NCI-H1436 (cell line): ENCODE measurements at places on chromosomes 5 and 9.

GRCh38 chr5:113965225-113965624, 396.6 kb upstream of the KCNN2 start:
- no peak for DNase-seq

- DNase-seq, result peak; percentile 3
Observed at GRCh38 chr9:84339503-84339902, 1.1 kb downstream of the SLC28A3 start.

DNA sequence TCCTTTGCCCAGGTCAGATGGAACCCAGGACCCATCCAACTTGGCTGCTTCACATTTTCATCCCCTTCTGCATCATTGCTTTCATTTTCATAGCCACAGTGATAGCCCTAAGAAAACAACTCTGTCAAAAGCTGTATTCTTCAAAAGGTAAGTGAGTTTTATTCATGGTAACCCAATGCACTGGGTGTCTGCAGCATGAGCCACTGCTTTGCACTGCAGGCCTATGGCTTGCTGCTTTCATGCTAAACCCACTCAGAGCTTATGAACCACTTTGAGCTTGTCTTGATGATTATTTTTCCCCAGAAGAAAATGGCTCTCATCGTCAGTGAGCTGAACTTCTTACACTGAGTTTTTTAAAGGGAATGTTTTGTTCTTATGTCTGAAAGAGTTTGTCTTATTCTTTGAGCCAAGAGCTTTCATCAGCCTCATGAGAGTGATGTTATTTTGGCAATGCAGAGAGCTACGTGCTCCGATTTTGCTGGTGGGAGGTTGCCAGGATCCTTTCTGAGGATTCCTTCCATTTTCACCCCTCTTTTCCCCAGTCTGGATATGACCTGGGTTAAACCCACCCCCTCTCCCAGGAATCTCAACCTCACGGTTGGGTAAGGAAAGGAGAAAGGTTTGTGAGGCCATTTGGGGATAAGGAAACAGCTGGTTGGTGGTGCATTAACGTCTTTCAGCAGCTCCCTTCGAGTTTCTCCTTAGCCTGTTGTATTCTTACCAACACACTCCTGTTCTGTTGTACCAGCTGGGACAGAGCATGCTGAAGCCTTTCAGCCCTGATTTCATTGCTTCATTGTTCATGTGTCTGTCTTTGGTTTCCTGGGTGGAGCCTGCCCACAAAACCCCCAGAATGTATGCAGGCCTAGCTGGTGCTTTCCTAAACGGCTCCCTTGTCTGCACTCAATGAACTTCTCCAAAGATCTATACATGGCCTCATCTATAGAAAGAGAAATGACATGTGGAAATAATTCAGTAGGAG, 47.6 kb downstream of the PDCD1LG2 start:
- DNase-seq, result no peak

DNA sequence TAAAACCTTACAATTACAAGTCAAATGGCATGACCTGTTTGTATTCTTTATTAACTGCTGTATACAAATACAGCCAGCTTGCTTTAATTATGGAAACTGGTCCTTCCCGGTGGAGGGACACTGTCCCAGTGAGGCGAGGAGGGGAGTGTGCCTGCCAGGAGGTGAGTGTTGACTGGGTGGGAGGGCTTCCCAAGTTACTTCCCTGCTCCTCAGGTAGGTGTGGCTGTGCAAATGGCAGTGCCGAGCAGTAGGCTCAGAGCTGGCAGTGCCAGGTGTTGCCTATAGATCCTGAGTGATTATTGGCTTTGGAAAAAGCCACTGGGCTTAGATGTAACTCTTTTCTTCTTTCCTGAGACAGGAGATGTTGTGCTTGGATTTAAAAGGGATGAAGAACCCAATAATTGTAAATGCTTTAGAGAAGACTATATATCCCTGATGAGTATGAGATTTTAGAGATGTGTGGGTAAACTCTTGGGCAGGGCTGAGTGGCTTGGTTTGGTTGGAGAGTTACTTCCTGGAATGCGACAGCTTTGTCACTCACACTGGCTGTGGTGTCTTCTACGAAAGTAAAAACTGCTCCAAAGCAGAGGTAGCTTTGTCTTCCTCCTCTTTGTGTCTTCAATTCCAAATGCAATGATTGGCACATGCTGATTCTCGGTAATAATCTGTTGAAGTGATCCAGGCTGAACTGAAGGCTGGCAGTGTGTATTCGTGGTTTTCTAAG, 43.7 kb downstream of the GLRX start:
- no peak for DNase-seq

DNA sequence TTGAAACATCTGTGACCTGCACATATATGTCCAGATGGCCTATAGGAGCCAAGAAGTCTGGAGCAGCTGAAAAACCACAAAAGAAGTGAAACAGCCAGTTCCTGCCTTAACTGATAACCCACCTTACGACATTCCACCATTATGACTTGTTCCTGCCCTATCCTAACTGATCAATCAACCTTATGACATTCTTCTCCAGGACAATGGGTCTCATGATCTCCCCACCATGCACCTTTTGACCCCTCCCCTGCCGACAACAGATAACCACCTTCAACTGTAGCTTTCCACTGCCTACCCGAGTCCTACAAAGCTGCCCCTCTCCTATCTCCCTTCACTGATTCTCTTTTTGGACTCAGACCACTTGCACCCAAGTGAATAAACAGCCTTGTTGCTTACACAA, 233.8 kb downstream of the CCDC171 start:
- DNase-seq, result no peak
